NCI-H1694 (cell line): ENCODE measurements at places on chromosomes 6 and 20.

GRCh38 chr6:51562198-51562597 lies 525.2 kb downstream of the PKHD1 start:
- DNase-seq: no peak

GRCh38 chr6:155936127-155936526 lies 480.5 kb upstream of the NOX3 start:
- DNase-seq: no peak

DNA sequence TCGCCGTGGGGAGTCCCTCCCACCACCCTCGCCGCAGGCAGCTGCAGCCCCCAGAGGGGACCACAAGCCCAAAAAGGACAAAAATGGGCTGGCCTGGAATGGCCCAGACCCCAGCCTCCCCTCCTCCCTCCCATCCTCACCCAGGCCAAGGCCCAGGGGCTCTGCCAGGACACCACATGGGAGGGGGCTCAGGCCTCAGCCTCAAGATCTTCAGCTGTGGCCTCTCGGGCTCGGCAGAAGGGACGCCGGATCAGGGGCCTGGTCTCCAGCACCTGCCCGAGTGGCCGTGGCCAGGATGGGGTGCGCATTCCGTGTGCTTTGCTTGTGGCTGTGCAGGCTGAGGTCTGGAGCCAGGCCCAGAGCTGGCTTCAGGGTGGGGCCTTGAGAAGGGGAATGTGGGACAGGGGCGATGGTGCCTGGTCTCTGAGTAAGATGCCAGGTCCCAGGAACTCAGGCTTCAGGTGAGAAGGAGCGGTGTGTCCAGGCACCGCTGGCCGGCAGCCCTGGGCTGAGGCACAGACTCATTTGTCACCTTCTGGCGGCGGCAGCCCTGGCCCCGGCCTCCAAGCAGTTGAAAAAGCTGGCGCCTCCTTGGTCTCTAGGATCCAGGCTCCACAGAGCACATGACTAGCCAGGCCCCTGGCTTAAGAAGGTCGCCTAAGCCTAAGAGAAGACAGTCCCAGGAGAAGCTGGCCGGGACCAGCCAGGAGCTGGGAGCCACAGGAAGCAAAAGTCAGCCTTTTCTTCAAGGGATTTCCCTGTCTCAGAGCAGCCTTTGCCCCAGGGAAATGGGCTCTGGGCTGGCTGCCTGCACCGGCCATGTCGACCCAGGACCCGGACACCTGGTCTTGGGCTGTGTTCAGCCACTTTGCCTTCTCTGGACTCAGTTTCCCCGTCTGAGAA lies 35.2 kb upstream of the MRGBP start:
- no peak for DNase-seq

GRCh38 chr6:148851683-148852556 lies 105.1 kb downstream of the UST start:
- DNase-seq: no peak

DNA sequence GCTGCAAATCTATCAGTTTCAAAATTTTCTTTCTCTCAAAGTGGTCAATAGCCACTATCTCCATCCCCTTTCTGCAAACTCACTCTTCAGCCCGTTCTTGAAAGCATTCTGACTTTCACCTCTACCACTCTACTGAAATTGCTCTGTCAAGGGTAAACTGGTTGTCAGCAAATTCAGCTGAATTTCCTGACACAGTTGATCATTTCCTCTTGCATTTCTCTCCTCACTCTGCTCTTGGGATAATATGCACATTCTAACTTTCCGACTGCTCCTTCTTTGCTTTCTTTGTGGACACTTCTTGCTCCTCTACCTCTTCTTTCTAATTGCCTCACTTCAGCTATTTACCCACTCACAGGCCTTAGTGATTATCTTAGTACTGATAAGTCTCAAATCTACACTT lies 73.7 kb upstream of the TINAG start:
- no peak for DNase-seq

- no peak for DNase-seq
Observed at GRCh38 chr6:75363304-75363703, 78.7 kb upstream of the TMEM30A start.

- DNase-seq: no peak
Observed at GRCh38 chr6:93555292-93555691, 135.9 kb upstream of the EPHA7 start.

GRCh38 chr6:104705095-104705707 lies 154.5 kb downstream of the HACE1 start:
- no peak for DNase-seq

- DNase-seq: no peak
Observed at GRCh38 chr6:163709693-163710092, 295.2 kb downstream of the QKI start.
